ENCODE measurements at places on chromosomes 2 and 18.

GRCh38 chr18:3688690-3689089 is 238.7 kb downstream of the TGIF1 start:
- DNase-seq: no peak

- DNase-seq: no peak
Observed at GRCh38 chr2:181426672-181427071, 30.5 kb upstream of the ITGA4 start.

DNA sequence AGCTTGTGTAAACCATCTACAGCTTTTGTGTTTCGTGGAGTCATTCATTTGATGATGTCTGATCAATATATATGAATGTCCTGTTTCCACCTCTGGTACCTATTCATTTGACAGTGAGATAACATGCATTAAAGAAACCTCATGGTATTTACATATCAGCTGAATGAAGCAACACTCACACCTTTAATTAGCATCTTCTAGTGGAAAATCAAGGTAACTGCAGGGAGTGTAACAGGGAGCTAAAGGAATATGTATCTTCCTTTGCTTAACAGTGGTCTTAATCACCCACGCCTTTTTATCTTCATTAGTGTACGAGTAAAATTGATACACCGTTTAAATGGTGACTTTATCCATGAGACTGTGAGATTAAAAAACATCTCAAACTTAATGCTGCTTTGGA is 15.6 kb downstream of the SLC39A10 start:
- no peak for DNase-seq

GRCh38 chr2:20470211-20470610 is 23.3 kb downstream of the RHOB start:
- no peak for DNase-seq

DNA sequence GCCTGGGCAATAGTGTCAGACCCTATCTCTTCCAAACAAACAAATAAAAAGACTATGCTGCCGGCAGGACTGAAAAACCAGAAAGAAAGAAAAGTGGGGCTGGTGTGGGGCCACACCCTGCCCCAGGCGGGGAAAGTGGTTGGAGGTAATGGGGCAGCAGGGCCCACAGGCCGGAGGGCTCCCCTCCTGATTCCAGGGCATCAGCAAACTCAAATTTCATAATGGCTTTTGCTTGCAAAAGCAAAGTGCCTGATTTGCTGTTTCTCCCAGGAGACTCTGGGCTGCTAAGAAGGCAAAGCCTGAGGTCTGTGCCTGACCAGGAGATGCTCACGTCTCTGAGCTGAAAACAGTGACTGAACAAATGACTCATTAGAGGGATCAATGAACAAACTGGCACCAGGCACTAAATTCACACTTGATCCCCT is 121.9 kb downstream of the HDAC4 start:
- no peak for DNase-seq

DNA sequence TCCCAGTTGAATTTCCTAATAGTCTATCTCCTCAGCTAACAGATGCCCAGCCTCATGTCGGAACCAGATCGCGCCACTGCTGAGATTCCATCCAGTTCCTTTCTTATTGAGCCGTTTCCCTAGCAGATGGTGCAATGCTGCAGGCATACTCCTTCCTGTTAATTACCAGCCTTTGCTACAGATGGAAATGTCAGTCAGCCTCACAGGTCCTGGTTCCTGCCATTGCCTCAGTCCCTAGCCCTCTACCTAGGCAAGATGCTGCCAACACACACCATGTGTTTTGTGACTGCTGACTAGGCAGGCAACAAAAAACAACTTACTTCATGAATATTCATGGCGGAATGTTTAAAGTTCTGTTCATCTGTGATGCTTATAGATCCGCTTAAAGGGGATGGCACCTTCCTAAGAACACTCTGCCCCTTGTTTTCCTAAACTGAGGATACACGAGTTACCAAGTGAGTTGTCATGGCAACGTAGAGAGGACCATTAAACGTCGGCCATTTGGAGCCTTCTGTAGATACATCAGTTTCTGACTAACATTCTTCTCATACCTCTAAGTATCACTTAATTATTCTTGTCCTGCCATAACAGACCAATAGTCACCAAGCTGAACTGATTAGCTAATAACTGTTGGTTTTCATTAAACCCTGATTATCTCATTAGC is 749.5 kb downstream of the RNF144A start:
- DNase-seq: no peak

GRCh38 chr2:9237831-9238230 is 31.2 kb downstream of the ASAP2 start:
- no peak for DNase-seq

DNA sequence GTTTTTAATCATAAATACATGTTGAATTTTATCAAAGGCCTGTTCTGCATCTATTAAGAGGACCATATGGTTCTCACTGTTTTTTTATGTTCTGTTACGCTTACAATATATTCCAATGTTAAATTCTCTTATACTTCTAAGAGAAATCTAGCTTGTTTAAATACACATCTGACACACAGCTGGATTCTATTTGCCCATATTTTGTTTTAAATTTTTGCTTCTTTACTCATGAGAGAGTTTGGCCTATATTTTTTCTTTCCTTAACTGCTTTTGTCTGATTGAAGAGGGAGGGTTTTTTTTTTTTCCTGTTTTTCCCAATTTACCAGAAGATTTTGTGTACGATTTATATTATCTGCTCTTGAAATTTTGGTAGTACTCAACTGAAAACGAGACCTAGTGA is 34.9 kb downstream of the RNF144A start:
- no peak for DNase-seq

DNA sequence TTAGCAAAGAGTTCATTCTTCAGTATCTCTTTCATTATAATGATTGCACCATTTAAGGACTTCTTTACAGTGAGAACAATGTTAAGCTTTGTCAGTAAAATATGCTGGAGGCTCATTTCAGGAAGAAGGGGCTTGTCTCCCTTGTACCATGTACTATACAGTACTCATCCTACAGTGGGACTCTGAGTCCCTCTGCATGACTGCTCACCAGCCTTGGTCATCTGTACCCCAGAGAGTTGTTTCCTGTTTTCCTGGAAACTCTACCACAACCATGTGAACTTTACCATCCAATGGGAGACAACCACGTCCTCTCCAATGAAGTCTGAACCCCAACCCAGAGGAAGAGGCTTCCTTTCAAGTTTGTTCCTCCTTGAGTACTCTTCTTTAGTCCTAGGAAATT is 1171.1 kb upstream of the CRIM1 start:
- DNase-seq: no peak

DNA sequence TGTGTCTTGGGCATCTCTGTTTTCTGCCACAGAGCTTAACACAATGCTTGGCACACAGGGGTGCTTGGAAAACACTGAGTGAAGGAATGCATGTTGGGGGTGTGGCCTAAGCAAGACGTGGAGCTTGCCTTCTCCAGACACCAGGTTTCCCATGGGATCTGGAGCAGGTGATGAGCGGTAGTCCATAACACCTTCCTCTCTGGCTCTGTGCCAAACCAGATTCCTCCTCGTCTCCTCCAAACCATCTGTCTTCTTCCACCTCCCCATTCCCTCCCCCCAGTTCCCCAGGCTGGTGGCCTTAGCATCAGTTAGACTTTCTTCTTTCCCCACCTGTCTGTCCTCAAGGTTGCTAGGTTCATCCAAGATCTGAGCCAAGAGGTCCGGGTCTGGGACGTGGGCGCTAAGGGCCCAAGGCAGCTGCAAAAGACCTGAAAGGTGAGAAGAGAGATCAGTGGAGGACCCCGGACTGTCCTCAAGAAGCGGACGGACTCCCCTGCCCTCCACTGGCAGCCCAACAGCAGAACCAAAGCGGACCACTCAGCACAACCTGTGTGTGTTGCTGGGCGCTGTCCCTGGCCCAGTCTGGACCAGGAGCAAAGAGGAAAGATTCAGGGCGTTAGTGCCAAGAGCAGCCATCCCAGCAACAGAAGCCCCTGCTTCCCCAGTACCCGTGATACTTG is 1.2 kb upstream of the ITM2C start:
- no peak for DNase-seq

DNA sequence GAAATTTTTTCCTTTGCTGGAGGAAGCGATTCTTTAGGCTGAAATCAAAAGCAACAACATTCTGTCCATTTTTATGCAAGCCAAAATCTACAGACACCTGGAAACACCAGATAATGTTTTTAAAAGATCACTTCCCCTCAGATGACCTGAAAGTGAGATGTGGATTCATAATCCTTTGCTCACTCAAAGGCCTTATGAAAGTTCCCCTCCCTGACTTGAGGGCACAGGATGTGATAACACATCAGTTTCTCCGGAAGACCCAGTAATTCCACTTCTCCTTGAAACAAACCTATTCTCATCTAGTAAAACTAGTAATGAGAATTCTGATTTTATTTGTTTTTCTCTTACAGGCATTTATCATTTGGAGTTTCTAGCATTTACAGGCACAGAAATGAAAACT is 218.3 kb upstream of the RND3 start:
- no peak for DNase-seq

- DNase-seq: no peak
Observed at GRCh38 chr2:232250246-232251175, 128.0 kb upstream of the ALPP start.

DNA sequence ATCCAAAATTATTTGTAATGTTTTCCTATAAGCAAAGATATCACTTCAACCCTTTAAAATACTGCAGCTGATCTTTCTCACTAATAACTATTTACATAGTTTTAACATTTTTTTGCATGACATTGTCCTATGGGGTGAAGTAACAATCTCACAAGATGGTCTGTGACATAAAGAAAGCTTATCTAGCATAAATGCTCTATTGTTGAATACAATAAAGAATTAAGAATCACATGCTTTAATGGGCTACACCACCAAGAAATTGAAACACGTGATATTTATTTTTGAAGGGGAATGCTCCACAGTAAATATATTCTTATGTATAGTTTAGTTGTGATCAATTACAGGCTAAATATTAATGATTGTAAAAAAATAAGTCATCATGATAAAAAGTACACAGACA is 441.1 kb downstream of the PTH2R start:
- DNase-seq: no peak

DNA sequence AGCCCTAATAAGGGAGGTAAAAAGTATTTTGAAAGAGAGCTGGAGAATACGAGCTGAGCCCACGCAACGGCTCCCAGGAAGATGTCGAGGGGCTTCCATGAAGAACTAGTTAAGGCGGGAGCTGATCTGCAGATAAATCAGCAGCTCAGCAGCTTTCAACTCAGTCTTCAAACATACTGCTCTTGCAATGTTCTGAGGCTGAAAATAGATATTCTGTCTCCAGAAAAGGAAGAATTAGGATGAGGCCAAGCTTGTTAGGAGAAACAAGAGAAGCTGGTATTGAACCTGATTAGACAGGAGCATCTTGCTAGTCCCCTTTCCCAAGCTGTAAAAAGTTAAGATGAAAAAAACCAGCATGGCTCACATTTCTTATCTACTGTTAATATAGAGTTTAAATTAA is 91.1 kb downstream of the AFF3 start:
- DNase-seq: no peak

GRCh38 chr2:34949316-34949715 is 1350.2 kb upstream of the FAM98A start:
- no peak for DNase-seq

- no peak for DNase-seq
Observed at GRCh38 chr2:128364441-128364911, 45.8 kb upstream of the HS6ST1 start.

- DNase-seq: no peak
Observed at GRCh38 chr2:185208261-185208660, 530.3 kb upstream of the FSIP2 start.

DNA sequence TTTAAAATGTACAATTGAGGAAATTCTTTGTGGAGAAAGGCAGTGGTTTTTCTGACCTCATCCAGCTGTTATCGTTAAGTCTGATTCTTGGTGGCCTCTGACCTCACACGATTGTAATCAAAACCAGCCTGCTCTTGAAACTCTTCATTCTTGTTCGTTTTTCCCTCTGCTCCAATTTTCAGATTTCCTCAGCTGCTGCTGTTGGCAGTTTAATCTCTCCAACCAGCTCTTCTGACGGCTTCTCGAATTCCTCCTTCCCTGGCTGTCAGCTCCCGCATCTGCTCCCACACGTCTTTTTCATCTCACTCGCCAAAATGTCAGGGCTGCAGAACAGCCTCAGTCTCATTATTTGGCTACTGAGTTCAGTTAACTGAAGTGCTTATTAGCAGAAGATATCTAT is 136.1 kb downstream of the DCDC2C start:
- no peak for DNase-seq

GRCh38 chr2:239212929-239213642 is 187.7 kb downstream of the HDAC4 start:
- no peak for DNase-seq

GRCh38 chr18:24000613-24001490 is 13.7 kb upstream of the TTC39C start:
- no peak for DNase-seq

DNA sequence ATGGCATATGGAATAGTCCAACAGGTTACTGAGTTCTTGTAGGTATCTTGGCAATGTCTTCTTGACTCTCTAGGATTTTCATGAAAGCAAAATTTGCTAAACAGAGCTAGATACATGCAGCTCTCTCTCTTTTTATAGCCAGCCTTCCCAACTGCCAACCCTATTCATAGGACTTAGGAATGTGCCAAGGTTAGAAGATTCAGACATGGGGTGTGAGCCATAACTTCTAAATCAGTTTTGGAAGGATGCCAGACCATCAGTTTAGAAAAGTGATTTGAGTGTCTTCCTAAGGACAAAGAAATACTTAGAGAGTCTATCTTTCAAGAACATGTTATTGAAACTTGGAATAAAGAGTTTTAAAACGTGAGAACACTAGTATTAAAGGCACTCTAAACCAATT is 619.5 kb upstream of the FANCL start:
- DNase-seq: no peak

- DNase-seq: no peak
Observed at GRCh38 chr18:9704233-9705118, 3.6 kb upstream of the RAB31 start.

DNA sequence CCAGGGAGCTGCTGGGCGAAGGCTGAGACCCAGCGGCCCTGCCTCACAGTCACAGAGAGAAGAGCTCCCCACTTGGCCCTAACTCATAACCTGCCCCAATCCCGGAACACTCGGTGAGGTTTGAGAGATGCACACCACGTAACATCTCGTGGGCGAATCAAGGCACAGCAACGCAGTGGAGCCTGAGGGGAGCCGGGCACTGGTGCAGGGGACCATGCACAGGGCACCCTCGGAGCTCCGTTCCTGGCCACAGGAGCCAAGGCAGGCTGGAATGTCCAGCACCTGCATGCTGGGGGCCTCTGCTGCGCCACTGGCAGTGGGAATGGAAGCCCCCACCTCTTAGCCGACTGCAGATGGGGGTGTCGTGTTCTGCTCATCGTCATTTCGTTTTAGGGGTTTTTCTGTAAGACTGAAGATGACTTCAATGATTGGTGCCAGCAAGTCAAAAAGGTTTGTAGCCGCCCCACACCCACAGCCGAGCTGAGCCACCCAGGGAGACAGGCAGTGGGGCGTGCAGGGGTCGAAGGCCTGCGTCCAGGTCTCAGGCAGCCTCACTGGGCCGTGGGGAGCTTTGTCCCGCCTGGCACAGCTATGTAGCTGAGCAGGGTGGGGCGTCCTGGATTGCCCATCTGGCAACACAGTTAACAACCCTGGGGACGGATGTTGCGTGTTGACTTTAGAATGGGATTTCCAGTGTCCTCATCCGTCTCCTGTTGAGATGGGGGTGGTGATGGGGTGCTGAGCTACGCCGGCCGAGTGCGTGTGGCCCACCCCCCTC is 16.1 kb downstream of the DTYMK start:
- no peak for DNase-seq
